ENCODE measurements at places on chromosomes 1 and 21.

DNA sequence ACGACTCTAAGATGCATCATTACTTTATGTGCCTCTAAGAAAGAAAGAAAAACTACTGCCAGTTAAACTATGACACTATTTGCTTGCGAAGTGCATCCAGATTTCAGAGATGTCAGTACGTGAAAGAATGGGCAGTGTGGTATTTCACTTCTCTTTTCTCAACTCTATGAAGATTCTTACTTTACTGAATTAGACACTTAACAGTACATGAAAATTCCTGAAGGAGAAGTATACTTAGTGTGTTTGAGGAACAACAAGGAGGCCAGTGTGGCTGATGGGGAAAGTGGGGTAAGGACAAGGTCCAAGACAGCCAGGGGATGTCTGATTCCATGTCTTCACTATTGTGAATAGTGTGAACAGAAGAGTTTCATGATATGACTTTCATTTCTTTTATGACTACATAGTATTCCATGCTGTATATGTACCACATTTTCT is 53.9 kb upstream of the HSD17B7 start:
- no peak for DNase-seq

DNA sequence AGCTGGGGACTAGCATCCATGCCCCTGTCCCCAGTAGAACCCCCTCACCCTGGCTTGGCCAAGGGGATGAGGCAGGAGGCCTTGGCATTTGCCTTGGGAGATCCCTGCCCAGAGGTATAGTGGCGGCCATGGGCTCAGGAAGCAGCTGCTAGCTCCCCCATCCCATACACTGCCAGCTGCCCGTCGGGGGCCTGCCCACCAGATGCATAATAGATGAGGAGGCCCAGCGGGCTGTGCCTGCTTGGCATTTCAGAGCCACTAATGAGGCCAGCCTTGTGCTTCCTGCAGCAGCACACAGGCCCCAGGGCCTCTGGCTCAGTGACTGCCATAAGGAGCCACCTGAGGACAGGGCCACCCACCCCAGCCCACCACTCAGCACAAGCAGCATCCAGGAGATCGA is 23.6 kb downstream of the RAP1GAP start:
- DNase-seq, result no peak

DNA sequence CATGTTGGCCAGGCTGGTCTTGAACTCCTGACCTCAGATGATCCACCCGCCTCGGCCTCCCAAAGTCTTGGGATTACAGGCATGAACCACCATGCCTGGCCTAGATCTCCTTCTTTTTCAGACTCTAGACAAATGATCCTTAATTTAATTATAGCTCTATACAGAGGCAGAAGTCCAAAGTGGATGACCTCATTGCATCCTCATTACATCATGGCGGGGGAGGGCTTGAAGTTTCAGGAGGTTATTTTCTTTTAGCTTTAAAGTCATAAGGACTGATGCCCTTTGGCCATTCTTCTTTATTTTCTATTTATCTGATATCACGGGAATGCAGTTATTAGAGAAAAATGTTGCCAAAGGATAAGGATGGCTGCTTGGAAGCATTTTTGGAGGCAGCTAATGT is 14.1 kb upstream of the MARK1 start:
- no peak for DNase-seq

- DNase-seq, result no peak
Measured at GRCh38 chr1:177793900-177794299, 176.0 kb downstream of the SEC16B start.

- DNase-seq, result no peak
Measured at GRCh38 chr21:28991861-28992525, 684 bp downstream of the LTN1 start.

All from inflammatory macrophage treated with lipopolysaccharide for 1 hour (primary cell).